Activated CD4-positive, CD25-positive, alpha-beta regulatory T cell treated with anti-CD3 and anti-CD28 coated beads, Interleukin-2, amount 50 U/mL, for 16 hours (primary cell): ENCODE measurements at places on chromosomes 12 and 14.

- no peak for DNase-seq
Measured at GRCh38 chr12:48767047-48767446, 21.8 kb downstream of the ADCY6 start.

DNA sequence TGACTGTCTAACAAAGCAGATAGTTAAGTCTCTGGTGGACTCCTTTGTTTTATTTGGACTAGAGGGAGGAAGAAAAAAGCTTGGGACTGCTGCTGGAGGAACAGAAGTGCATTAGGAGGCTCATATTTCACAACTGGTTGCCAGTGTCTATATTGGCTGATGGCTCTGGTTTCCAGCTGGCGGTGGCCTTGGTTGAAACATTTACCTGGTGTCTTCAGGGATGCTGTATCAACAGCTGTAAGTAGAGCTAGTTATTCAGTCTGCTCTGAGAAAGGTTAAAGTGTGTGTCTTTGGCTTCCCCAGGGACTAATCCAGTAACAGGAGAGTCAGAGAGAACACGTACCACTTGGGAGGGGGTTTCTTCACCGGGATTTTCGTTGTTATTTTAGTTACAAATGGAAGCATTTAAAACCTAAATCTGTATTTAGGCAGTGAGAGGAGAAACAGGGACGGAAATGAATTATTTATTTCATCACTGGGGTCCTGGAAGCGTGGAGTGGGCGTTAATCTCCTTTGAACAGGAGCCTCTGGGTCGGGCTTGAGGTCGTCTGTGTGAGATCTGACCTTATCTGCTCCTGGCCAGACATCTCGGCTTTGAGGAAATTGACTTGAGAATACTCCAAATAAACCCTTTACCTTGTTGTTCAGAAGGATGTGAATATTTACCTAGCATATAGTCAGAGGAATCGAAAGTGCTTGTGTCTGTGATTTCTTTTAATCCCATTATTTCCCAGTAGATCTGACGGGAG, 149.9 kb downstream of the NRXN3 start:
- no peak for DNase-seq

DNA sequence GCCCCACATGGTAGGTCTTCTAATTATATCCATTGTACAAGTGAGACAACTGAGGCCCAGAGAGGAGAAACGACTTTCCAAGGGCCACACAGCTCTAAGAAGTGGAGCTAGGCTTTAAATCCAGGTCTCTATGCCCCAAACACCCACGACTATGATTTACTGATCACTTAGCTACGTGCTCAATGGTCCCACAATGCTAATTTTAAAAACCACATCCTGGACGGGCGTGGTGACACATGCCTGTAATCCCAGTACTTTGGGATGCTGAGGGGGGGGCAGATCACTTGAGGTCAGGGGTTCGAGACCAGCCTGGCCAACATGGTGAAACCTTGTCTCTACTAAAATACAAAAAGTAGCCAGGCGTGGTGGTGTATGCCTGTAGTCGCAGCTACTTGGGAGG, 8.4 kb upstream of the MLEC start:
- DNase-seq, result no peak

GRCh38 chr14:65415613-65416012, 3.1 kb downstream of the FUT8 start:
- no peak for DNase-seq

DNA sequence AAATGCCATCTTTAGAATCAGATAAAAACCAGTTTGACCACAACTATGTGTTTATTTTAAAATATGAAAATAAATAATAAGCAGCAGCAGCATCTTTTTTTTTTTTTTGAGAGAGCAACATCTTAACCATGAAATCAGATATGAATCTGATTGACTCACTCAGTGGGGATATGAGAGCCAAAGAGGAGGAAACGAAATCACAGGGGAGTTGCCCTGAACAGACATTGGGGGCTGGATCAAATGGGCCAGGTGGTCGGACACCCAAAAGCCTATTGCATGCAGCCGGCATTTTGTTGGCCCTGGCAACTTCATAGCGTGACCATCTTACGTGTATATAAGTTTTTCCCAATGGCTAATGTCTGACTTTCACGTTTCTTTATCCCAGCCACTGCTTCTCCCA, 321.1 kb downstream of the NPAS3 start:
- no peak for DNase-seq

DNA sequence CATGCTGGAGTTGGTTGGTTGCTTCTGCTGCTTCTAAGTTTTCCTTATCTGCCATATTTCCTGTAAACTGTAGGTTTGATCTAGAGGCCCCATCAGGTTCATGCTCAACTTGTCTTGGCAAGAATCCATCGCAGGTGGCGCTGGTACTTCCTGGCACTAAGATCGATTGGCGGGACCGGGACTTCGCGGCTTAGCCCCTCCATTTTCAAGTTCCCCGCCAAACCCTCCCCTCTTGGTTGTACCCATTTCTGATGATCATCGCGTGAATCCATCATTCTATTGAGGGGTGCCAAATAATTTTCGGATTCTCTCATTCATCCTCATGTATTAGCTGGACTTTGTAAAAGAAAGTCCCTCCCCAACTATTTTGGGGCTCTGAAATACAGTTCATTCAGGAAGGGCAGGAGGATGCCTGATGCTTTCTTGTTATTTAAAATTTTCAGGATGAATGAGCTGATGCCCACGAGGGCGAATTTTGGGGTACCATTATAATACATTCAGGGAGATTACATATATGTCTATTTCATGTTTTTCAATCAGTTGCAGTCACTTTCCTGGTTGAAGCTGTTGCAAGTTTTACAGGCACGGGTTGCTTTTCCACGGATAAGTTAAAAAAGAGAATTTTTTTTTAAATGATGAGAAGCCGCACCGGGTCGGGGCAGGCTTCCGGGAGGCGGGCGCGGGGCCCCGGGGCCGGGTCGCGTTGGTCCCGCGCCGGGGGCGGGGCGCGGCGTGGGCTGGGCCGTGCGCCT, 395 bp upstream of the BRI3BP start:
- peak; percentile 68 for DNase-seq

- no peak for DNase-seq
Measured at GRCh38 chr14:20494935-20495766, 10.2 kb upstream of the RNASE10 start.

DNA sequence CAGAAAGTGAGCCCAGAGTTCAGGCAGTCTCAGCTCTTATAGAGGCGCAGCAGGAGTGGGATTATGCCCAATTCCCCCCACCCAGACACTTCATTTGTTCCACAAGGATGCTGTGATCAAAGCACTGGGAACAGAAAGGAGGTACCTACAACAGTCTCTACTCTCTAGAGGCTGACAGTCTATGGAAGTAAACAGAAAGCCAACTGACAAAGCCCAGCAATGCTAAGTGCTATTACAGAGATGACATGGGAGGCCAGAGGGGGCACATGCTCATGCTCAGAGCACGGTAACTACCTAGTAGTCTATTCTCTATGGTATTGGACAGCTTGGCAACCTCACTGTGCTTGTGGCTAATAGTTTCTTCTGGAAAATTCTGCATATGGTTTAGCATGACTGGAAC, 85.9 kb downstream of the STXBP6 start:
- no peak for DNase-seq

- DNase-seq, result no peak
Measured at GRCh38 chr12:124098101-124098757, 125.2 kb downstream of the ZNF664 start.

DNA sequence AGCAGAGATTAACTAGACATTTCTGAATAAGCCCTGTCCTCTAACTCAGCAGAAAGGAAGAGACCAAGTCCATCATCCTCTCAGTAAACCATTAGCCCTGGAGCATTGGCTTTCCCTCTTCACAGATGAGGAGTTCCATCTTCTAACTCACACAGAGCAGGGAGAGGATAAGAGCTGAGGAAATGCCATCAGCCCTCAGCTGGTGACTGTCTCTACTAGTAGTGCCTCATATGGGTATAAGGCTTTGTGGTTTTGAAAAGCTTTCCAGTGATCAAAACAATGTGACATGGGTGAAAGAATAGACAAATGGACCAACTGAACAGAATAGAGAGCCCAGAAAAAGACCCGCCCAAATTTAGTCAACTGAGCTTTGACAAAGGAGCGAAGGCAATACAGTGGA, 197.2 kb upstream of the NUDT4 start:
- DNase-seq, result no peak

DNA sequence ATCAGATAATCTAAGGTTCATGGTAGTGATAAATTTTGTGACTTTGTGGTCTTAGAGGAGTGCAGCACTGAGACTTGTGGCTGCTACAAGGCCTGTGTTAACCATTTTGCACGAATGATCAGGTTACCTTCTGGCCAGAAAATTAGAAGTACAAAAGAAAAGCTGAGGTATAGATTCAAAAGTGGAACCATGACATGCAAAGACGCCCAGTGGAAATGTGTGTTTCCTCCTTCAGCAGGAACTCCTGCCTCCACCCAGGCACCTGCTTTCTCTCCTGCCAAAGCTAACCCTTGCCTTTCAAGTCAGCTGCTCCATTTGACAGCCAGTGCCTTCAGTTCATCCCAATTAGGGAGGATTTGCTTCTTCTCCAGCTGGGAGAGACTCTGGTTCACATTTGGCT, 10.1 kb downstream of the PDE6H start:
- DNase-seq, result no peak

DNA sequence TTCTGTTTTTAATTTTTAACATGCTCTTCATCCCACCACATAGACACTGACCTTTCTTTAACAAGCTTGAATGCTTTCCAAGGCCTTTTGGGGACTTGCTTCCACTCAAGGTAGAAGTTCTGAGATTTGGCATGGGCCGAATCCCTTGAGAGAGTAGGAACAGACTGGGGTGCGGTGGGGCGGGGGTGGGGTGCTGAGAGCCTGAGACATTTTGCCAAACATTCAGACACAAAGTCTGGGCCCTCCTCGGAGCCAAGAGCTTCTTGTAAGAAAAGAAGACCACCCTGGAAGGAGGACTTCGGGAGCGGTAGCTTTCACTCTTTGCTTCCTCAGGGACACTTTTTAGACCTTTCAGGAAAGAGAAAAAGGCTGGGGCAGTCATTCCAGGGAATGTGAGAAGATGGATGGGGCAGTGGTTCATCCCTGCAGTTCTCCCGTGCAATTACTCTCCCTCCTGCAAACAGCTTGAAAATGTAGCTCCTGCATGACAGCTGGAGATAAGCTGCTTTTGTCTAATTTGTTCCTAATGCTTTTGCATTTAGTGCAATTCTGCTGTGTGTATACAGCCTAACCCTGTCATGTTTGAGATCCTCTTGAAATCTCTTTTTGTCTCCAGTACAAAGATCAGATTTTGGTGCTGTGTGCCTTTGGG, 16.3 kb upstream of the MYO1H start:
- DNase-seq, result no peak

DNA sequence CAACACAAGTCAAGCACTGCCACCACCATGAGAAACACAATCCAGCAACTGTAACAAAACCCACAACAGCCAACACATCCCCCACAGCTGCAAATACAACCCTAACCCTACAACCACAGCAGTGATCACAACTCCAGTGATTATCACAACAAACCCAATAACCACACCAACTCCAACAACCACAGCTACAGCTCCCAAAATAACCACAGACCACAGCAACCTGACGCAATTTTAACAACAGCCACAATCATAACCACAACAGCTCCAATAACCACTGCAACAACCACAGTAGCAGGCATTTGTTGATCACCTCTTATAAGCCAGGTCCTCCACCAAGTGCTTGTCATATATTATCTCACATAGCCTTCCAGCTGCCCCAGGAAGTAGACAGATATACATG, 42.2 kb upstream of the FAM181A start:
- no peak for DNase-seq

- peak; percentile 71 for DNase-seq
Measured at GRCh38 chr14:49598485-49599300, at the start of gene LRR1. TSS of gene LRR1 (plus strand) at chr14:49598940. CDS start at chr14:49599021, 81 bp downstream.

DNA sequence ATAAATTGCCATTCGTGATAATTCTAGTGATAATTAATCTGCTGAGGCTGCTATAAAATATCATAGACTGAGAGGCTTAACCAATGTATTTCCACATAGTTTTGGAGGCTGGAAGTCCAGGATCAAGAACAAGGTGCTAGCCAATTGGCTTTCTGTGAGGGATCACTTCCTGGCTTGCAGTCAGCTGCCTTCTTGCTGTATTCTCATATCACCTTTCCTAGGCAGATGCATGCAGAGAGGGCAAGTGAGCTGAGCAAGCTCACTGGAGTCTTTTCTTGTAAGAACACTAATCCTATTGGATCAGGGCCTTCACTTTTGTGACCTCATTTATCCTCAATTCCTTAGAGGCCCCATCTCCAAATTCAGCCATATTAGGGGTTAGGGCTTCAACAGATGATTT, 640.7 kb downstream of the DIO2 start:
- DNase-seq, result no peak

DNA sequence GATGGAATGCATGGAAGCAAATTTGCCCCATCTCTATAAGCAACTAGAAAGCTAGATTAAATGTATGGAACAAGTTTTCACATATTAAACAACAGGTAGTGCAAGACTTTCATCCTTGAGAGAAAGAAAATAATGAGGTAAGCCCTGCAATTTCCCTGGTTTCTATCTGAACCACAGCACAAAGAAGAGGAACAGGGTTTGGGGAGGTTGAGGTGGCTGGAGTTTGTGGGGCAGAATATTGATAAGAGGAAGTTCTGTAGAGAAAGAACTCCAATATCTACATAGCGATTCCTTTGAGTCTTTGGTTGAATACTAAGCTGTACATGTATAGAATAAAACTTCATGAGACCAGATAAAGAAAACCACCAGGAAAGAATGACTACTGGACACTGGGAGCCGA, 96.3 kb upstream of the CCND2 start:
- no peak for DNase-seq

DNA sequence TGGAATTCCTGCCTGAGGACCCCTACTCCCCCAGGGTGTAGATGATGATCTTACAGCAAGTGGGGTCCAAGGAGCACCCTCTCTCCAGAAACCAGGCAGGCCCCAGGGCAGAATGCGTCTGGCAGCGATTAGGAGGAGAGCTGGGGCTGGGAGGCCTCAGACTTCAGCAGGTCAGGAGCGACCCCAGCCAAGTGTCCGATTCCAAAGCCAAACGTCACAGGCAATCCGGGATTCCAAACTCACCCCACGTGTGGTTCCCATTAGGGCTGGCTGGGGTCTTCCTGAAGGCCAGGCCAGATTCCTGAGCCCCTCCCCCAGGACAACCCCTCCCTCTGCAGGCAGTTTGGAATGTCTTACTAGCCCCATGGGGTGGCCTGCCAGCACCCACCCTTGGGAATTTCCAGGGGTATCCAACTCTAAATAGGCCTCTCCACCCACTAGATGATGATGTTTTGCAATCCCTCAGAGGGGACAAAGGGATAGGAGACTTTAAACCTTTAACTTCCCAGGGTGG, 17.3 kb upstream of the FIGNL2 start:
- DNase-seq, result no peak

DNA sequence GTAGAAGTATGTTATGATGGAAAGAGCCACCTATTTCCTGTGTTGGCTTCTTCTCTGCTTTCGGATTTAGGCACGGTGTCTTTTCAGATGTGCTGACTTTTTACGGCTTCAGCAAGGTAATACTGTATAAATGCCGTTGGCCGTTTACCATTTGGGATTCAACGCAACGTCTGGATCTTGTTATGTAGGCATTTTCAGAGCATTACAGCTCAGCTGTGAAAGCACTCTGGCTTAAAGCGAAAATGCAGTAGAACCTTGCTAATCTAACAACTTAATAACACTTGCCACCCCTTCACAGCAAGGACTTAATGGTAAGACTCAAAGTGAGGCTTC, 229.9 kb downstream of the EFCAB11 start:
- DNase-seq, result no peak
